ENCODE measurements at places on chromosomes 6 and 20.

DNA sequence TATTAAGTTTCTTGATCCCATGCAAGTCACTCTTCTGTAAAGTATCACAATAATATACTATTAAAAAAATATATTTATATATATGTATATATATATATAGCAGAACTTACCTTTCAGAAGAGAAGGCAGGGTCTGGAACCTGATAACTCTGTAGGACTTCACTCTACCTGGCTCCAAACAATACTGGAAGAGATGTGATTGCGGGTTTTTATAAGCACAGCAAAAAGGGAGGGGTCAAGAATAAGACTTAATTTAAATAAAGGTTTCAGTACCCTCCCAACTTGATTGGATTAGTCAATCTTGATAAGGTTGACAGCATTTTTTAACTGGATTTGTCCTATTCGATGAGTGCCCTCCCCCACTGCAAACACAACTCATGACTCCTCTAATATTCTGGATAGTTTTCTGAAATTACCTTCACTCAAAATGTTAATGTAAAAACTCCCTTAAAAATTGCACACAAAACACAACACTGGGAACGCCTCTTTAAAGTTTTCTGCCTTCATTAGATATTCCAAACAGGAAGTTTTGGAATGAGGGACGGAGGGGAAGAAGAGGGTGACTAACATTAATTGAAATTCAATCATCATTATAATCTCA is 4.0 kb upstream of the ZNF217 start:
- no peak for DNase-seq

GRCh38 chr20:11178946-11179654 is 505.3 kb upstream of the JAG1 start:
- no peak for DNase-seq

DNA sequence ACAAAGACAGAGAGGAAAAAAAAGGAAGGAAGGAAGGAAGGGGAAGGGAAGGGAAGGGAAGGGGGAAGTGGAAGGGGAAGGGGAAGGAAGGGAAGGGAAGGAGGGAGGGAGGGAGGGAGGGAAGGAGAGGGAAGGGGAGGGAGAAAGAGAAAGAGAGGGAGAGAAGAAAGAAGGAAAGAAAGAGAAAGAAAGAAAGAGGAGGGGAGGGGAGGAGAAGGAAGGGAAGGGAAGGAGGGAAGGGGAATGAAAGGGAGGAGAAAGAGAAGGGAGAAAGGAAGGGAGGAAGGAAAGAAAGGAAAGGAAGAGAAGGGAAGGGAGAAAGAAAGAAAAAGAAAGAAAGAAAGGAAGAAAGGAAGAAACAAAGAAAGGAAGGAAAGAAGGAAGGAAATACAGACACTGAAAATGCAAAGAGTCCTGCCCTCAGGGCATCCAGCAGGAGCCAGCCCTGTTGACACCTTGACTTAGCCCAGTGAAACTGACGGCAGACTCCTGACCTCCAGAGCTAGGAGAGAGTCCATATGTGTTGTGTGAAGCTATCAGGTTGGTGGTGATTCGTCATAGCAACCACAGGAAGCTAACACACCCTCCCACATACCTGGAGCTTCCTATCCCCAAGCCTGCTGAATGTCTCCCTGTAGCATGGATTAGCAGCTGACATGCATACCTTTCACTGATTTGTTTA is 58.7 kb upstream of the SULF2 start:
- no peak for DNase-seq

- no peak for DNase-seq
These were observed 559.4 kb upstream of the MANEA start for GRCh38 chr6:95017922-95018321.

DNA sequence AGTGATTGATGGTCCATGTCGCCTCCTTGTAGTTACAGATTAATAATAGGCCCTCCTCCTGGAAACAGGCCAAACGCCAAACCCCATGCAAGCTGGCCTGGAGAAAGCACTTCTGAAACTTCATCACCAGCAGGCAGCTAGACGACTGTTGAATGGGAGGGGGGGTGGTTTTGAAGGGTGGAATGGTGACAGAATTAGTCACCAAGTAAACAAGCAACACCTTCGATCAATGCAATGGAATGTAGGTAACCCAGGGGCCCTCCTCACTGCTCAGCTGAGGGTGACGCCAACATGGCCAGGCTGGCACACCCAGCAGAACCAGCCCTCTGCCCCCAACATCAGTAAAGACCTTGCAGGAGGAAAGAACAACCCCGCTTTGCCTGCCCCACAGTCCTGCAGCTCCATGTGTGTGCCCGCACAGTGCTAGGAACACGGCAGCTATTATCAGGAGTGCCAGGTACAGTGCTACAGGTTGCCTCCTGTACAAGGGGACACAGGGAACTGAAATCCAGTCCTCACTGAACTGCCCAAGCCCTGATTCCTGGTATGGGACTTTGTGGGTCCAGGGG is 2.7 kb downstream of the BCAS1 start:
- DNase-seq, result no peak

- no peak for DNase-seq
These were observed 52.7 kb downstream of the TGM2 start for GRCh38 chr20:38112261-38112929.

DNA sequence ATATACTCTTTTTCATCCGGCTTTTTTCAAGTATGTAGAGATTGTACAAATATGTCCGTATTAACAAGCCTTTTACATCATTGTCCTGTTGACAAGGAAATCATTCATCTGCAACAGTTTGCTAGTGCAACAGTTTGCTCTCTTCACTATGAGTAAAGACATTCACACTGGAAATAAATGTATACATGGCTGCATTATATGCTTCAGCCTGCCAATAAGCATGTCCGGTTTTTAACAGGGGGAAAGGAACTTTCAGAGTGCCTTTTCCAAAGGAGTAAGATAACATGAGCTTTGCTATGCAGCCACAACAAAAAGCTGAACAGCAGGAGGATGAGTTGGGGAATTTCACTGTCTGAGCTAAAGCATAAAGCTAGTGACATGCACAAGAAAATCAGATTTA is 99.4 kb upstream of the ADTRP start:
- DNase-seq, result no peak

DNA sequence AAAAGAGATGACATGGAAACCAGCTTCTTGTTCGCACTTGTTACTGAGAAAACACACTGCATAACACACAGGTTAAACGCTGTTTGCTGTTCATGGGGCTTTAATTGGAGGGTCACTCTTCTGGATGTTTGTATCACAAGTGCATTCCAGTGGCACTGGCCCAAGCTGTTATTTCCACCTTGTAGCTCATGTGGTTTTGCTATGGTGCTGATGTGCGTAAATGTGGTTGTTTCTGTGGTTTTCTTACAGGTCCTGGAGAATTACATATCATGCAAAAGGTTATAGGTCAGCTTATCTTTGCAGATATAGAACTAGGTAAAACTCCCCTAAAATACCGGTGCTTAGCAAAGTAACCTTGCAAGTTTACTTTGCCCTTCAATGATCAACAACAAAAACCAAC is 89.3 kb upstream of the AHI1 start:
- no peak for DNase-seq

DNA sequence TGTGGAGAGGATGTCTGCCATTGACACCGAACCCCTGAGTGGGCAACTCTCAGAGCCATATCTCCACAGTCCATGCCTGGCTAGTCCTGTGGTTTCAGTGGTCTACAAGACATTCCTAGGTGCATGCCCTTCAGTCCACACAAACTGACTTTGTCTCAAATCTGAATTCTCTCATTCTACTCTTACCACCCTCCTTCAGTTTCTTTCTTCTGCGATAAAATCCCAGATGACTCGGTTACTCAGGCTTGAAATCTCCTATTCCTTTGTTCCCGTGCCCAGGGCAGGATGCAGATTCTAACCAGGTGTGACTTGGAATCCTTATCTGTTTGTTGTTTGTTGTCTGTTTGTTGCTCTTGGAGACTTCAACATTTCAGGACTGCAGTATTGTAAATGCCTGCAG is 9.3 kb downstream of the CDS2 start:
- no peak for DNase-seq

DNA sequence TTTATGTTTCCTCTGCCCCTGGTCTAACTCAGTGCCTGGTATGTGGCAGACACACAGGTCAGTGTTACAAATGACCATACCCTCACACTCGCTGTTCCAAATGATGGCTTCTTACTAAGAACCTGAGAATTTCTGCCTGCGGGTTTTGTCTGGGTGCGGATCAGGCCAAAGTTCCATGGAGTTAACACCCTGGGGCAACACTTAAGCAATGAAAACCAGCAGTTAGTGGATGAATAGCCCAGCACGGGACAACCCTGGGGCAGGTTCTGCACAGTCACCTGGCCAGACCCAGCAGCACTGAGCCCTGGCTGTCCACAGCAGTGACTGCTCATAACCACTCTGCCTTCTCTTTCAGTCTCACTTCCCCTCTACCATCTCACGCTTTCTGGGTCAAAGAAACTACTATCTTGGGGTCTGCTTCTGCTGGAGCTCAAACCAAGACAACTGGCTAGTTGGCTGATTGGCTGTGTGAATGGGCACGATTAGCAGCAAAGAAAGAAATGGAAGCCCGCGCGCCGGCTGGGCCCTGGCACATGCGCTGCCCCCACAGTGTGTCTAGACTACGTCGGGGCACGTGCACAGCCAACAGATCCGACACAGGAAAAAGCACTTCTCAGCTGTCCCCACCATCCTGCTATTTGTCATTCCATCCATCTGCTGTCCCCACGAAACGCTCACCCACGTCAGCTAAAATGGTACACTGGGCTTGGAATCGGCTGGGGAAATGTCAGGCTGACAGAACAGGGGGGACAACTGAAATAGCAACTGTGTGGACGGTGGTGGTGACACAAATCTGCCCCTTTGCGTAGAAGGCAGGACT is 36.6 kb downstream of the MGME1 start:
- DNase-seq, result no peak

DNA sequence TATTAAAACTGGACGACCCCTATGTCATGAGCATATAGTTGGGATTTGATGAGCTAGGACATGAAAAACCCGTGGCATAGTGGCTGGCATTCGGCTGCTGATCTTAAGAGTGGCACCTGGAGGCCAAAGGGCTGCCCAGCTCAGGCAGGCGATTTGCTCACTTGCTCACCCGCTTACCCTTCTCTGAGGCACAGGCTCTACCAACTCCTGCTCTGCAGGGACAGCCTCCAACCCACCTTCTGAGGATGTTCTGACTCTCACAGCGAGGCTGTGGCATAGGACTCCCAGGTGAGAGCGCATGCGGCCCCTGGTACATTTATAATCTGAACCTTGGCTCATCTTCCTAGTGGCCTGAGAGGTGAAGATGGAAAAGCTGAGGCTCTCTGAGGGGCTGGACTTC is 995 bp downstream of the RSPO4 start:
- no peak for DNase-seq

GRCh38 chr6:54093326-54093948 is 17.8 kb upstream of the MLIP start:
- DNase-seq, result no peak

- no peak for DNase-seq
These were observed 102.7 kb downstream of the KCNQ5 start for GRCh38 chr6:72724545-72724944.

- DNase-seq, result no peak
These were observed 53.2 kb upstream of the SYNJ2 start for GRCh38 chr6:157928428-157928827.

GRCh38 chr6:17987697-17988421 is 424 bp upstream of the KIF13A start:
- DNase-seq, result no peak

DNA sequence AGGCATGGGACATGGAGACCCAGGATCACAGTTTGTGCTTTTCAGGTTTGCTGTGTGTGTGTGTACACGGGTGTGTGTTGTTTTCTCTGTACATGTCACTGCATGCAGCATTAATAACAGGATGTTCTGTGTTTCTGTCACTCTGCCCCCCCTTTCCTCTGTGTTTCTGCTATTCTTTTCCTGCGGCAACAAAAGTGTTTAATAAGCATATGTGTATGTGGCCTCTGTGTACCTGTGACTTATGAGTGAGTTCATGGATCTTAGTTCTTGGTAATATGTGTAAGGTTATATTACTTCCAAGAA is 9.8 kb downstream of the SYNGAP1 start:
- no peak for DNase-seq

DNA sequence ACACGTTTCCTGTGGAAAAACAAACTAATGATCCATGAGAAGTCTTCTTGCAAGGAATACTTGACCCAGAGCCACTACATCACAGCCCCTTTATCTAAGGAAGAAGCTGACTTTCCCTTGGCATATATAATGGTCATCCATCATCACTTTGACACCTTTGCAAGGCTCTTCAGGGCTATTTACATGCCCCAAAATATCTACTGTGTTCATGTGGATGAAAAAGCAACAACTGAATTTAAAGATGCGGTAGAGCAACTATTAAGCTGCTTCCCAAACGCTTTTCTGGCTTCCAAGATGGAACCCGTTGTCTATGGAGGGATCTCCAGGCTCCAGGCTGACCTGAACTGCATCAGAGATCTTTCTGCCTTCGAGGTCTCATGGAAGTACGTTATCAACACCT is 35.4 kb downstream of the GCNT2 start:
- DNase-seq, result no peak

GRCh38 chr6:28235912-28236452 is 10.9 kb downstream of the ZSCAN9 start:
- no peak for DNase-seq

DNA sequence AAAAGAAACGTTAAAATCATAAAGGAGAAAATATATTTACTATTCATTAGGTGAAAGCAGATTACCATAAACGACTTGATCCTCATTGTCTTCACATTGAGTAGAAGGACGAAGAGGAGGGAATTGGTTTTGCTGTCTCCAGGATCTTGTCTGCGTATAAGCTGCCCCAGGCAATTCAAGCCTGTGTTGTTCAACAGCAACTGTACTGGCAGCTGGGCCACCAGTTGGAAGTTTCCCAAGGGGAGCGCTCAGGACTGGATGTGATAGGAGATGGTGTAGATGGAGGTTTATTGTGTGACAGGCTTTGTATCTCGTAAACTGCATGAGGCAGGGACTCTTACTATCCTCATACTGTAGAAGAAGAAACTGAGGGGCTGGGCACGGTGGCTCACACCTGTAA is 3.9 kb upstream of the FANCE start:
- DNase-seq, result no peak

DNA sequence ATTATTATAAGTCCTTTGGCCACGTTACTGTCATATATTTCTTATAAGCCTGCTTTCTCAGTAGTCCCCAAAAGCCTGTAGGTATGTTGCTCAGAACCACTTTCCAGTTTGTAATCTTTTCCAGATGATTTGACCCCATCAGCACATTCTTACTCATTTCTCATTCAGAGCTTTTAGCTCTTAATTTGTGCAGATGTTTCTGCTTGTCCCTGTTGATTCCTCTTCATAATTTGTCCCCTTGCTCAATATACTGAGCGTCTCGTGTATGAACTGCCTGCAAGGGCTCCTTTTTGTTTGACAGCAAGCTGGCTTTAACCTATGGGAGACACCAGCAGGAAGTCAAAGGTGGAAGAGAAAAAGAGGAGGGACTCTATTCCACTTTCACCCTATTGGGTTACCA is 733.8 kb upstream of the GJE1 start:
- DNase-seq, result no peak

GRCh38 chr20:48457193-48458002 is 370.4 kb downstream of the PREX1 start:
- no peak for DNase-seq

GRCh38 chr6:15916581-15916980 is 212.3 kb upstream of the MYLIP start:
- no peak for DNase-seq

Measured in stimulated activated CD8-positive, alpha-beta memory T cell treated with anti-CD3 and anti-CD28 coated beads, Interleukin-2, amount 100 ng/mL, for 1 hour (primary cell).